Thymus (tissue), 14 donors: ENCODE measurements at places on chromosomes 5 and 9. TPM values are rescaled to one million over a fixed set of nuclear protein-coding genes. Genes with fewer than 3 reads are reported as not detected.

DNA sequence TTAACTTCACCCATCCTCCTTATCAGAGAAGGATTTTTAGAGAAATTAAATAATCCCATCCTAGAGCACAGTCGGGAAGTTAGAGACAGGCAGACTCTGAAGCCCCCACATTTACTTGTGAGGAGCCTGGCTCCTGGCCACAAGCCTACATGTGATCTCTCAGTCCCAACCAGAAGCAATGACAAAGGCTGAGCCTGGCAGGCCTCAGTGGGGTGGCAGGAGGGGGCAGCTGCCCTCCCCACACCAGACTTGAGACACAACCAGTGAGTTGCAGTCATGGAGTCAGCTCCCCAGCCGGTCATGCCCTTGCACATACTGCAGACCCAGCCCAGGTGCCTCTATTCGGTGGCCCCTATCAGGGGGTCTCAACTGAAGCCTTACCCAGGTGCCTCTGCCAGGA is 11.0 kb downstream of the NAIF1 start:
- H3K4me1 ChIP-seq: peaks cover 20% of the 10 kb centered on the region
- H3K36me3 ChIP-seq: peaks cover 2% of the 10 kb centered on the region
- H3K27me3 ChIP-seq: no peaks in the 10 kb centered on the region

GRCh38 chr5:77637998-77638762 is at the start of gene OTP:
Gene OTP (minus strand): TSS chr5:77638713. CDS start chr5:77638549, 164 bp downstream.
- DNase-seq: no peak
- H3K4me3 ChIP-seq: no peak within 1 kb of the TSS
- no peak within 1 kb of the TSS for H3K27ac ChIP-seq

GRCh38 chr9:124873664-124874063 is 11.7 kb downstream of the ARPC5L start:
- H3K27me3 ChIP-seq: no peaks in the 10 kb centered on the region
- peaks cover 39% of the 10 kb centered on the region for H3K4me1 ChIP-seq
- H3K4me3 ChIP-seq: no peak overlapping the region
- H3K36me3 ChIP-seq: peaks cover 59% of the 10 kb centered on the region

DNA sequence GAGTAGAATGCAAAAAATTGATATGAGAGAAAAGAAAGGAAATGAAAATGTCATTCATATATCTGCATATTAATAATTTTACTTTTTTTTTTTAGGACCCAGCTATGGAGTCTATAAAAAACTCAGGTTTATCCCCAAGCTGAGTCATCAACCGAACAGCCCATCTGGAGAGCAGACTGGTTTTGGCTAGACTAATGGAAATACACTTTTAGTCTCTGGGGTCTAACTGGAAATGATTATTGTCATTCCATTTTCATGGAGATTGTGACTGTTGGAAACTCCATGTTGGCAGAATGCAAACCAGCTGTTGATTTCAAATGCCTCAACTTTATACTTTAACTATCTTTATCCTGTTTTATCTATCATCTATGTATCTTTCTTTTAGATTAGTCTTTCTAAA is 28.7 kb downstream of the ANXA1 start:
- no peaks in the 10 kb centered on the region for H3K4me1 ChIP-seq
- H3K36me3 ChIP-seq: no peaks in the 10 kb centered on the region
- H3K27ac ChIP-seq: no peak overlapping the region

- no peaks in the 10 kb centered on the region for H3K27me3 ChIP-seq
- peaks cover 17% of the 10 kb centered on the region for H3K4me1 ChIP-seq
- H3K36me3 ChIP-seq: peaks cover 39% of the 10 kb centered on the region
- H3K27ac ChIP-seq: peak within 1 kb of the TSS; percentile 48
- no peak for DNase-seq
Observed at GRCh38 chr5:177509381-177509951, at the start of gene DOK3. Gene DOK3 (minus strand): TSS chr5:177509826. CDS start chr5:177509540, 286 bp downstream.

DNA sequence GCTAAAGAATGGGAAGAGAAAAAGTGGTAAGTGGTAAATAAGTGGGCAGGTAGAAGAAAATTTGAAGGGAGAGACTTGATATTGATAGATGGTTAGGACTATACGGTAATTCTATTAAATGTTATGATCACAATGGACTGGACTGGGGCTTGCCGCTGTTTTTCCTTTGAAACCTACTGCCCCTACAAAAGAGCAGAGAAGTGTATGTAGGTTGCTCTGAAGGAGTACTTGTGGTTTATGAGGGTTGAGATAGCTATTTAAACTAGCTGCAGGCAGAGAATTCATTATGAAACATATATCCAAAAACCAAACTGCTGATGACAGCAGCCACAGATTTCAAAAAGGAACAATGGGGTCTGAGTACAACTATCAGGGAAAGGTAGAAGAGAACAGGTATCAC is 16.8 kb upstream of the HK3 start:
- no peak overlapping the region for H3K4me3 ChIP-seq
- H3K27ac ChIP-seq: no peak overlapping the region
- H3K36me3 ChIP-seq: peaks cover 16% of the 10 kb centered on the region
- DNase-seq: no peak
- H3K27me3 ChIP-seq: no peaks in the 10 kb centered on the region

DNA sequence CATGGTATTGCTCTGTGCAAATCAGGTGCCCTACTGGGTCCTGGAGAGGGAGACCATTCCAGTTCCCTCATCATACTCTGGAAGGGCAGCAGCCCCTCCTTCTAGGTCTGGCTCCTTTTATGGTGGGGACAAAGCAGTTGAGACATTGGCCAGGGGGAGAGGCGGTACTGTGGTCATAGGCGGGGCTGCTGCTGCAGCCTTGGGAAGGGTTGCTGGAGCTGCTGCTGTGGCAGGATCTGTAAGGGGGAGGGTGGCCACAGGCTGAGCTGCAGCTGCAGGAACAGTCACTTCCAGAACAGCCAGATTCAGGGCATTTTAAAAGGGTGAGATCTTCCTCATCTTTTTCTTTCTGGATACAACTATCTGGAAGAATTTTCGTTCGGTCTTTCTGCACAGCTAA is 233.0 kb upstream of the SGCD start:
- no peak overlapping the region for H3K4me3 ChIP-seq
- no peaks in the 10 kb centered on the region for H3K4me1 ChIP-seq
- H3K27ac ChIP-seq: no peak overlapping the region
- no peak for DNase-seq

DNA sequence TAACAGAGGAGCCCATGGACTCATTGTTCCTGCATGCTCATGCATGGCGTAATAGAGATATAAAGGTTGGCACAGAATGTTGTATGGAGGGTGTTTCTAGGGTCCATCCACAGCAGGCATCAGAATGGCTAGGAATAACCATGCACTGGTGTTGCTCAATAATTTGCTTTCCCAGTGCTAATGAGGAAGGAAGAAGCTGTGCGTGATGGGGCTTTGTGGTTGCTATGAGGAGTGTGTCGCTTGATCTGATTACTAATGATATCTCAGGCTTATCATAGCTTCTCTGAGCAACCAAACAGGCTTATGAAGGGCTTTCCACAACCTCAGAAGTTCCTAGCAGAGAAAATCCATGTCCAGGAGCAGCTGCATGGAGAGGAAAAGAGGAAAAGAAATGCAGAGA is 151.3 kb upstream of the TRPC7 start:
- H3K27ac ChIP-seq: no peak overlapping the region
- no peaks in the 10 kb centered on the region for H3K36me3 ChIP-seq
- no peaks in the 10 kb centered on the region for H3K4me1 ChIP-seq
- DNase-seq: no peak
- H3K4me3 ChIP-seq: no peak overlapping the region
- no peaks in the 10 kb centered on the region for H3K27me3 ChIP-seq

- H3K27me3 ChIP-seq: peaks cover 28% of the 10 kb centered on the region
- no peak overlapping the region for H3K27ac ChIP-seq
- no peaks in the 10 kb centered on the region for H3K36me3 ChIP-seq
- no peak for DNase-seq
Observed at GRCh38 chr9:32378496-32378895, 5.9 kb upstream of the ACO1 start.

- no peak for DNase-seq
- H3K36me3 ChIP-seq: peaks cover 4% of the 10 kb centered on the region
- no peaks in the 10 kb centered on the region for H3K4me1 ChIP-seq
- no peak overlapping the region for H3K4me3 ChIP-seq
- H3K27me3 ChIP-seq: no peaks in the 10 kb centered on the region
Observed at GRCh38 chr5:71573591-71573990, 13.5 kb upstream of the MCCC2 start.

DNA sequence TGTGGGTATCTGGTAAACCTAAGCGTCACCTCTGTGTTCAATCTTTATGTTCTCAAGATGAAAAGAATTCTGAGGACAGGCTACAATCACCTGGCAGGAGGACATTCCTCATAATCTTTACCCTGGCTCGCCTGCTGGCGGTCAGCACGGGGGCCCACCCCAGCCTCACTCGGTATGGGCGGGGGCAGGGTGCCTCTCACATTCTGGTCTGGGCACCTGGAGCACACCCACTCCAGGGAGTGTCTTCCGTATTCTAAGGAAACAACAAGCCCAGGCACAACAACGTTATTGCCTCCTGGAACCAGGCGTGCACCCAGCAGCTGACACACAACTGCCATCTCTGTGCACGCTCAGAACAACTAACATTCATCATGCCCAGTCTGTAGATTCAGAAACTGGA is 179.8 kb downstream of the ROR2 start:
- H3K4me1 ChIP-seq: no peaks in the 10 kb centered on the region
- DNase-seq: no peak
- peaks cover 7% of the 10 kb centered on the region for H3K27me3 ChIP-seq
- H3K4me3 ChIP-seq: no peak overlapping the region

DNA sequence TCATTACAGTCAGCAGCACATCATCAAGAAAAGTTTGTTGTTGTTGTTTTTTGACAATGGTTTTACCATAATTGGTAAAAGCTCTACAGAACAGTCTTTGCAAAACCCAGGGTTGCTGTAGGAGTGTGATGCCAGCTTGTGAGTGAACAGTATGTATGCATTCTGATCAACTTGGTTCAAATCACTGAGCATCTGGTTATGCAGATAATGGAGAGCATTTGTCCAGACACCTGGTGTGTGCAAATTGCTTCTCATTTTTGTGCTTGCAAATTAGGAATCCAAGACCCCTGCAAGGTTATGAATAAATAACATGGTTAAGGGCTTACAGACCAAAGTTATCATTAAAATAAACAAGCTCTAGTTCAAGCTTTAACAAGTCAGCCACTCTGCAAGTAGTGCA is 448.7 kb upstream of the ACTBL2 start:
- H3K4me3 ChIP-seq: no peak overlapping the region
- H3K27me3 ChIP-seq: no peaks in the 10 kb centered on the region
- DNase-seq: no peak

- no peak for DNase-seq
- no peaks in the 10 kb centered on the region for H3K36me3 ChIP-seq
- H3K4me1 ChIP-seq: no peaks in the 10 kb centered on the region
- no peak overlapping the region for H3K27ac ChIP-seq
- no peaks in the 10 kb centered on the region for H3K27me3 ChIP-seq
Observed at GRCh38 chr5:21452449-21452848, 1400.7 kb downstream of the CDH12 start.

DNA sequence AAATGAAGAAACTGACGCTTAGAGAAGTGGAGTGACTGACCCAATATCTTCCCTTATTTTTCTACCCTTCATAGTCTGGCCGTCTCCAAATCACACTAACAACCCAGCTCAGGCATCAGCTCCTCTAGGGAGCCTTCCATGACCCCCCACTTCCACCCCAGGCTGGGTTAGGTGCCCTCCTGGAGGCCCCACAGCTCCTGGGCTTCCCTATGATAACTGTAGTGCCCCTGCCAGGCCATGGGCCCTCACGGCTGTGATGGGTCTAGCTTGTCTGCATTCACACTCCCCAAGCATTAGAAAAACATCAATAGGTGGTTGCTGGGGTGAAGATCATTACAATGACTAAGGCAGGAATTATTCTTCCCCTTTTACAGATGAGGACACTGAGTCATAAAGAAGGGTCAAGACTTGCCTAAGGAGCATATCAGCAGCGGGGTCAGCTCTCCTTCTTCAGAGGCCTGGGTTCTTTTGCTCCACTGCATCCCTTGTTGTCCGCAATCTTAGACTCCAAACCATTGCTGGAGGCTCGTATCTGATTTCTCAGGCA is 7.3 kb downstream of the CORO2A start:
- DNase-seq: no peak
- H3K4me1 ChIP-seq: peaks cover 28% of the 10 kb centered on the region
- no peaks in the 10 kb centered on the region for H3K27me3 ChIP-seq
- H3K27ac ChIP-seq: no peak overlapping the region

DNA sequence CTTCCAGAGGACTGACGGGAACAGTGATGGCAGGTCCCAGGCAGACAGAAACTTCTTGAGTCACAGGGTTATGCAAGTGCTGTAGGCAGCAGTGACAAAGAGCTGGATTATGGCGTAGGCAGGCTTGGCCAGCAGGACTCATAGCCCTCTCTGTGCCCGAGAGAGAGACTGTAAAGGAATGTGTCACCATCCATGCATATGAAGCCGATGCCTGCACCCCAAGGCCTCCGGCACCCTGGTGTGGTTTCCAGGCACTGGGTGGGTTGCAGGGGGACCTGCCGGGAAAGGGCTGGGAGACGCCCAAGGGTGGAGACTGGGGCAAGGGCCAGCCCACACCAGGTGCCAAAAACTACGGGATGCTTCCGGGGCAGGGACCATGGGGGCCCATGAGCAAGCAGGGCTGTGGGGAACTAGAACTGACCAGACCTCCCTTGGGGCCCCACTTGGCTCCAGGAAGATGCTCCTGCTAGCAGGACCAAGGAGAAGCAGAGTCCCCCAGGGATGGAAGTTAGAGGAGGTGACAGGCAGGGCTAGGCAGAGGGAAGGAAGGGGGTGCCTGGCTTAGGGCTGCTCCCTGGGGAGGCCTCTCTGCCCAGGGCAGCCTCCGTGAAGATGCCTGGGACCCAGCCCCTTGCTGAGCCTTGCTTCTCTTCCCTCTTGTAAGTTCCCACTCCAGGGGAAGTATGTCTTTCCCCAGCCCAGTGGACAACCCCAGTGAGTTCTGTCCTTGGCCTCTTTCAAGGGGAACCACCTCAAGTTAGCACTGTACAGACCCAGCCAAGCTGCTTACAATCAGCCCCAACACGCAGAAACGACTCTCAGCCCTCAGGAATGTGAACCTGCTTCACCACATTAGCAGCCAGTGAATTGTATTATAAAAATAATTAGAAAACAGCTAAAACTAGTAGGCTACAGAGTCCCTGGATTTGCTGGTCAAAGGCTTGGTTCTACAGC is 10.5 kb upstream of the IPPK start:
- H3K27ac ChIP-seq: peak overlapping the region; percentile 25
- H3K27me3 ChIP-seq: no peaks in the 10 kb centered on the region

DNA sequence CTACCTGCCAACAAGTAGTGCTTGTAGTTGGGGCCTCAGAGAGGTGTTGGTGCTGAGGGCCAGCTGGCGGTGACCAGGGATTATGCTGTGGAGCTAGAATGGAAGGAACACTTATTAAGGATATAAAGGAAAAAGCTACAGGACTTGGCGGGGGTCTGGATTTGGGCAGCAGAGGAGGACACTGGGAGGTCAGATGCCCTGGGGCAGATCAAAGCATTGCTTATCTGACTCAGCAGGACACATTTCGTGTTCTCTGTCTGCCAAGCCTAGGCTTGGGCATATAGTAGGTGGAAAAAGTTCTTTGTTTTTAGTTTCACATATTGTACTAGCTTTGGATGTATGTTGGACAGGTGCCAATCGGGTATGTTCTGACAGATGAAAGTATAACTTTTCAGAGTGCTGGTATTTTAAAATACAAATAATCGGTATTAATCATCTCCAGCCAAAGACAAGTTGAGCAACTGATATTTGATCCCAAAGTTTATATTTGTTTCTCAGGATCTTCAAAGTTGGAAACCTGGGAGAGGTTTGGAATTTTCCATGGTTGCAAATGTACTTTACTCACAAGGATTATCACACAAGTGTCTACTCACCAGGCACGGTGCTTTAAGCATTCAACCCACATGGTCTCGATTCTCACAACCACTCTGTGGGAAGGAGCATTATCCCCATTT is 69.4 kb downstream of the IQGAP2 start:
- no peaks in the 10 kb centered on the region for H3K36me3 ChIP-seq
- peaks cover 16% of the 10 kb centered on the region for H3K4me1 ChIP-seq

The PCDHB3 gene
- total RNA-seq: 0.09 TPM

The ZCCHC9 gene
- total RNA-seq: 32.1 TPM

The PLPP7 gene
- 0.52 TPM for total RNA-seq

The IFNA13 gene
- not detected for total RNA-seq

The PCDHB6 gene
- 0.09 TPM for total RNA-seq

The SPINK1 gene
- 1.5 TPM for total RNA-seq

The SPINK4 gene
- 0.38 TPM for total RNA-seq

The ZBED3 gene
- 1.1 TPM for total RNA-seq
